ENCODE measurements at places on chromosomes 5 and 9. TPM values are rescaled to one million over a fixed set of nuclear protein-coding genes. Genes with fewer than 3 reads are reported as not detected.

GRCh38 chr5:157842185-157842584 lies 16.8 kb downstream of the CLINT1 start:
- DNase-seq: no peak

- DNase-seq: no peak
Measured at GRCh38 chr5:165138236-165138635, 1632.8 kb downstream of the MAT2B start.

Gene GNA14
- 1.1 TPM for total RNA-seq

Gene ACOT12
- total RNA-seq: not detected

DNA sequence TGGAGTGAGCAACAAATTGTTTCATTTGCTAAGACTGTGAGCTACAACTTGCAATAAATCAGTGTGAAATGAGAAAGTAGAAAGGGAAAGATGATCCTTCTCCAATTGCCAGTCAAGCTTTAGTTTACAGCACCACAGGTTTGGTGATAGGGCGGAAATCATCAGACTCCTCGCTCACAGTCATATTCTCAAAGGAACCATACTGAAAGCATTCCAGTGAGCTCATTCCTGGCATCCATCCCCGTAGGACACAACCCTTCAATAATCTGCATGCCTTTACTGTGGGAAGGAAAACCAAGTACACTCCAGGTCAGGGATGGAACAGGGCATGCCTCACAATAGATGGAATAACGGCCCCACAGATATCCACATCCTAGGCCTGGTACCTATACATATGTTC lies 80.7 kb downstream of the FSTL4 start:
- DNase-seq: no peak

DNA sequence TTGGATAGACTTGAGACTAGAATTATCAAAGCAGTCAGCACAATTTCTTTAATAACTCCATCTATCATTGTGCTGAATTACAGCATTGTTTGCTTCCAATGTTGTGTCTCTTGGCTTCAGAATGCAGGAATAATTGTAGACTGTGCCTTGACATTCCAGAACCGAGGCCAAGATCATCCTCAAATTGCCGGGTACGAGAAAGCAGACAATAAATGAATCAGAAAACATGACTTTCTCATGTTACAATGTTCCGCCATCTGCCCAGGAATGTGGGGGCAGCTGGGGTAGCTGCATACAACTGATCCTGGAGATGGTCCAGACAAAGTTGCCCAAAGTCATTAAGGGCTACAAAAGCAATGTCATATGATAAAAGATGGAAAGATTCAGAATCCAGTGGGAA lies 206.2 kb upstream of the SGCD start:
- DNase-seq: no peak

GRCh38 chr5:39076757-39077728 lies 2.8 kb upstream of the RICTOR start:
- peak; percentile 96 for DNase-seq

DNA sequence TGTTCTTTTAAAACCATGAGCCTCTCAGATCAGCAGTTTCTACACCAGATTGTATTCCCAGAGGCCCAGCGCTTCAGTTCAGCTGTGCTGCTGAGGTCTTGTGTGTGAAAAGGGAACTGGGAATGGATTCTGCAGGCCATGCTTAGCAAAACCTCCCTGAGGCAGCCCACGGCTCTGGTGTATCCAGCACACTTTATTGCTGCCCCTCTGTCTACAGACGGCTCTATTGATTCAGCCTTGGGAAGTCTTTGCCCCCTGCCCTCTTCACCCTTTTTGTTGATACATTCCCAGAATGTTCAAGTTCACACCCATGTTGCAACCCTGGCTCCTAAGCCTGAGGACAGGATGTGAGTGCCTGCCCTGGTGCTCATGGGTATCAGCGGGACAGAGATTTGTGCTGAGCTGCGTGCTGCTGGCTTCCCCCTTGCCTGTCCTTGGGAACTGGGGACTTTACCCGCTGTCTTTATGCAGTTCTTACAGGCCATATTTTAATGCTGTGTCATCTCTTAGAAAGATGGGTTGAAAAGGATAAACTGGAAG lies 37.3 kb downstream of the ARHGAP26 start:
- no peak for DNase-seq

DNA sequence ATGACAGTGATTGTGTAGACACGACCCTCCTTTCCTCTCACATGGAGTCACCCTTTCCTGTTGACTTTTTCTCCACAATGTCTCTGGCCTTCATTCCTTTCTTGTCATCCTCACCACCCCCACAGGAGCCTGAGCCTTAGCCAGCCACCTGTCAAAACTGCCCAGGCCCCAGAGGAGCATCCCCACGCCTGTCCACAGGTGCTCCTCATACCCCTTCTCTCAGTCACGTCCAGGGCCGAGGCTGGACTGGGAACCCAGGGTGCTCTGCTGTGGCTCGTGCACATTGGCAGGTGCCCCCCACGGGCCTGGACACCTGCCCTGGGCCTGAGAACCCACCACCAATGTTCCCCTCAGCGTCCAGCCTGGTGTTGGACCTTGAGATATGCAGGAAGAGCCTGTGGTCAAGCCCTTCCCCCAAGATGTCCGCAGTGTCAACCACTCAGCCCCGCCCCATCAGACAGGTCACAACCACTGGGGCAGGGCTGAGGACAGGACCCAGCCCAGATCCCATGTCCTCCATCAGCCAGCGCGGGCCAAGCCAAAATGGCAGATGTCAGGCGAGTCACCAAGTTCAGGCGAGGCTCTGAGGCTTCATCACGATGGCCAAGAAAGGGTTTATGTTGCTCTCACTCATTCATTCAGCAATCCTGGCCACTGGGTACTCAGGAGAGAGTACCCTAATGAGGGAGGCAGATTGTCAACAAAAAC lies 65.8 kb upstream of the STXBP1 start:
- DNase-seq: peak; percentile 65

DNA sequence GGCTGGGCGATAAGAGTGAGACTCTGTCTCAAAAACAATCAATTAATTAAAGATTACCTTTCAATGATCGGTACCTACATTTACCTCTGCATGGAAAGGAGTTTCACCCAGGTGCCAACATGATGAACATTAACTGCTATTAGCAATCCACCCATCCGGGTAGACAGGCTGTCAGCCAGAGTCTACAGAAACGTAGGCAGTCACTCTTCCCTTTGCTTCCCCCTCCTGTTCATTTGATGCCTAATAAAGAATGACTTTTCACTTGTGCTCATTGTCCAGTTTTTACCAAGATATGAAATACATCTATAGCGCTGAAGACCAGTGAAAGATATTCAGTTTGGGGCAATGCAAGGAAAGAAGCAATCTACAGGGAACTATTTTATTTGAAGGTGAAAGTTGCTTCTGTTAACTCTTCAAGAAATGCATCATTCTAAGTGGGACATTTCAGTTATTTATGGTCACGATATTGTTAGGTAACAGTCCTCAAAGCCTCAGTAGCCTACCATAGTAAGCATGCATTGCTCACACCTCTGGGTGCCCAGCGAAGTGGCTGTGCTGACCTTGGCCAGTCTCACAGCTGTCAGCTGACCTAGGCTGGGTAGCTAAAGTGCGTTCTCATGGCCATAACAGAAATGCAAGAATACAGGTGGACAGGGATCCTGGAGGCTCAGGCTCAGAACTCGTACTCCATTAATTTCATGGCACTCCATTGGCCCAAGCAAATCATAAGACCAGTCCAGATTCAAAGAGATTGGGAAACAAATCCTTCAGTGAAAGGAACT lies 87.2 kb upstream of the DMRT1 start:
- DNase-seq: no peak

DNA sequence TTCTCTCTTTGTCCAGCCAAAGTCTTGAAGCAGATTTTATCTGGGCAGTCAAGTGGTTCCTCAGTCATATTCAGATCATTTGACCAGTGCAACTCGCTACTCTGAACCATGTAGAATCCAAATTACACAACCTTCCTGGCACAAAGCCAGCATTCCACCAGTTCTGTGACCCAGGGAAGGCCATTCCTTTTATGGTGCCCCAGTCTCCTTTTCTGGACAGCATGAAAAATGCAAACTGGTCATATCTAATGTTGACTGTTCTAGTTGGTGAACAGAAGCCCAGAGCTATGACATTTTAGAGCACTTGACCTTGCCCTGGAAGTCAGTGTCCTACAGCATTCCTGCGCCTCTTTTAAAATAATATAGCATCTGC lies 364.6 kb downstream of the BRINP1 start:
- DNase-seq: no peak

DNA sequence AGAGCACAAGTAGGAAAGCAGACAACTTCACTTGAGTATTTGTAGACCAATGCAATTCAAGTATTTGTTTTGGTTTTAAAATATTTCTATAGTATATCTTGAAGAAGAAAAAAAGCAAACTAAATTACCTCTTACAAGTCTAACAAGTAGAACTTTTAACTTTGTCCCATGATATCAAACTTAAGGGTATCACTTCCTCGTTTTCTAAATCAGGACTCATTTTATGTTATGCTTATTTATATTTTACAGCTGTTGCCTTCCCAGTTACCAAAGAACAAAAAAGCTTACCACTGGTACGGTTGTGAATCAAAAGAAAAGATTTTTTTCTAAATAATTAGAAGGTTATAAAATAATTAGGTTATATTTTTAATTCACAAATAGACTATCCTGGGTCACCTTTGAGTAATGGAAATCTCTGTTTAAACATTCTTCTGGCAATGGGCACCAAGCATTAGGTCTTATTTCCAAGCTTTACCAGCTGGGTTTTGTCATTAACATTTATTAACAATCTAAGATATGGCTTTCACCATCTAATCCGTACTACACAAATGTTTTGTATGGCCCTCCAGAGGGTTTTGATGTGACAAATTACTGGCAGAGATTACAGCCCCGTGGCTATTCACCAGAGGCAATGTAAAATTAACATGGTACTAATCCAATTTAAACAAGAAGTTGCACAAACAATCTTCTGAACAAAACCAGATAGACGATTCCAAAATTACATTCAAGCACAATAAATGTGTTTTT lies 63.6 kb downstream of the CEP120 start:
- DNase-seq: no peak

DNA sequence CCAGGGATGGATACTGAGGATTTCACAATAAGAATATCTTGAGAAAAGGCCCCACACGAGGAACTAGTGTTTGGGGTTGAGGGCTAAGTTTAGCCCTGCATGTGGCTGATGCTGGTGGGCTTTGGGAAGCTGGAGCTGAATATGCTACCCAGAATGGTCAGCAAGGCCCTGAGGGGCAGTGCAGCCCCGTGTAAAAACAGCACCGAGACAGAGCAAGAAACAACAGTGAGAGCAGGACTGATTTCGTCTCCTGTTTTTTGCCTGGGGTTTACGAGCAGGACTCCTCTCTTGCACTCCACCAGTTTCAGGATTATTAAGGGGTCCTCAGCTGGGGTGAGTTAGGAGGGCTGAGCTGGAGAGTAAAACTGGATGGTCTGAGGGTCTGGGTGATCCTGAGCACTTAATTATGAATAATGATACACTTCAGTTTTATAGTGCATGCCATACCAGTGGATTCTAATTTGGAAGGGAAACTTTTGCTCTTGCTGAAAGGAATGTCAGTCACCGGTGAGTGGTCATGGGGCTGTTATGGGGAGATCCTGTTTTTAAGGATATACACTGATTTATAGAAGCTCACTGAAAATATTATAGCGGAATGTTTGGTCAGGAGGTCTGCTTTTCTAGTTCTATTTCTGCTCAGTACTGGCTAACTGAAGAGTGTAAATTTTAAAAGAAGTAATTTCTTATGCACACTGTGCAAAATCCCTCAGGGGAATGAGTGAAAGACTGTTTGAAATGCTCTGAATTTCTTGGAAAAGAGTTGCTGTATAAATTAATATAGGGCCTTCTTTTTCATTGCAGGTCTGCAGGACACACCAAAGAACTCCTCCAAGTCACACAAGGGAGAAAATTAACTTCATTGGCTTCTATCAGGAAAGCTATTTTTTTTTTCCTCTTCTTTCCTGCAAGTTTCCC lies 42.7 kb upstream of the NFIB start:
- no peak for DNase-seq

Gene NIPAL4
- not detected for total RNA-seq

- no peak for DNase-seq
Measured at GRCh38 chr5:45737153-45737552, 41.0 kb upstream of the HCN1 start.

- no peak for DNase-seq
Measured at GRCh38 chr9:126474206-126474765, 139.4 kb upstream of the LMX1B start.

Gene SLCO6A1
- not detected for total RNA-seq

DNA sequence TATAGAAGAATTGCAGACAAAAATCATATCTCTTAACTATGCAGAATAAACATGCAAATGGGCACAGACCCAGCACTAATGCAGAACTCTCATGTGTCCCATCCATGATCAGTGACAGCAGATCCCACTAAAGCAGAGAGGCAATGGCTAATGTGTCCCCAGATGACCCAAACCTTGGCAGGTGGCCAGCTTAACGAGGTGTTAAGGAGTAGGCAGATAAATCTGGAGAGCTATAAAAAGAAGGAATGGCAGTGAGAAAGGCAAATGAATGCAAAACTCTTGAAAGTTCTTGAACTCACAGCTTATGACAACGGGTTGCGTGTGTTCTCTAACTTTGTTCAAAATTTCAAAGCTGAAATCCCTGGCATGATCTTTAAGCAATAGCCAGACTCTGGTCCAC lies 265.4 kb downstream of the RASEF start:
- DNase-seq: no peak

DNA sequence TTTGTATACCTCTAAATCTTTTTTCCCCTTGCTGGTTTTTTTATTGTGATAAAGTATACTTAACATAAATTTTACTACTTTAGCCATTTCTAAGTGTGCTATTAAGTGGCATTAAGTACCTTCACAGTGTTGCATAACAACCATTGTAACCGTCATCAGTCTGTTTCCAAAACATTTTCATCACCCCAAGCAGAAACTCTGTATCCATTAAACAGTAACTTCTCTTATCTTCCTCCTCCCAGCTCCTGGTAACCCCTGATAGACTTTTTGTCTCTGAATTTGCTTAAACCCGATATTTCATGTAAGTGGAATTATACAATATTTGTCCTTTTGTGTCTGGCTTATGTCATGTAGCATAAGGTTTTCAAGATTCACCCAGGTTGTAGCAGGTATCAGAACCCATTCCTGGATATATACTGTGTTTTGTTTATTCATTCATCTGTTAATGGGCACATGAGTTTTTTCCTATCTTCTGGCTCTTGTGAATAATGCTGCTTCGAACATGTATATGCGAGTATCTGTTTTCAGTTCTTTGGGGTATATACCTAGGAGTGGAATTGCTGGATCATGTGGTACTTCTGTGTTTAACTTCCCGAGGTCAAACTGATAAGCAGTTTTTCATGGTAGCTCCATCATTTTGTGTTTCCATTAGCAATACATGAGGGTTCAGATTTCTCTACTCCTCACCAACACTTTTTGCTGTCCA lies 66.4 kb downstream of the EHMT1 start:
- no peak for DNase-seq

DNA sequence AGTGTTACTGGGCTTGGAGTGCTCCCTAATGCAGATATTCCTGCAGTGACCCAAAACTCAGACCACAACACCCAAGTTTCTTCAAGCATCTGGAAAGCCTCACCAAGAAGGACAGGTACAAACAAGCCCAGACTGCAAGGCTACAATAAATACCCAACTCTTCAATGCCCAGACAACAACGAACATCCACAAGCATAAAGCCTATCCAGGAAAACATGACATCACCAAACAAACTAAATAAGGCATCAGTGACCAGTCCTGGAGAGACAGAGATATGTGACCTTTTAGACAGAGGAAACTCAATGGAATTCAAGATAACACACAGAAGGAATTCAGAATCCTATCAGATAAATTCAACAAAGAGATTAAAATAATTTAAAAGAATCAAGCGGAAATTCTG lies 605.6 kb downstream of the PDE4D start:
- DNase-seq: no peak

Gene PCDH1
- total RNA-seq: 101 TPM

All from PC-9 (cell line).